ENCODE measurements at places on chromosomes 16 and 17. TPM values are rescaled to one million over a fixed set of nuclear protein-coding genes. Genes with fewer than 3 reads are reported as not detected.

CTRB2 gene
- not detected for polyA plus RNA-seq

SPATA33 gene
- 17.2 TPM for polyA plus RNA-seq

SOX8 gene
- polyA plus RNA-seq: 4.7 TPM

KRT25 gene
- 0.09 TPM for polyA plus RNA-seq

DNAAF8 gene
- 2.1 TPM for polyA plus RNA-seq

KRTAP3-1 gene
- not detected for polyA plus RNA-seq

CBX1 gene
- 166 TPM for polyA plus RNA-seq

SLC16A11 gene
- 0.67 TPM for polyA plus RNA-seq

SLC5A2 gene
- 54.2 TPM for polyA plus RNA-seq

CDH11 gene
- 221 TPM for polyA plus RNA-seq

TEKT1 gene
- 1.4 TPM for polyA plus RNA-seq

CPNE7 gene
- polyA plus RNA-seq: 7.7 TPM

HS3ST6 gene
- polyA plus RNA-seq: 0.32 TPM

CTRL gene
- polyA plus RNA-seq: 7.6 TPM

PTGES3L gene
- 3.2 TPM for polyA plus RNA-seq

ANKS4B gene
- 5.8 TPM for polyA plus RNA-seq

ITGAL gene
- polyA plus RNA-seq: 1.9 TPM

SKAP1 gene
- 8.5 TPM for polyA plus RNA-seq

CORO1A gene
- 8.6 TPM for polyA plus RNA-seq

ABCA6 gene
- polyA plus RNA-seq: 6.7 TPM

SPATA22 gene
- polyA plus RNA-seq: 0.36 TPM

EME1 gene
- polyA plus RNA-seq: 9.5 TPM

RNF43 gene
- 13.6 TPM for polyA plus RNA-seq

NPW gene
- polyA plus RNA-seq: 12.4 TPM

CCT6B gene
- 5.8 TPM for polyA plus RNA-seq

KRTAP2-2 gene
- not detected for polyA plus RNA-seq

TEX19 gene
- not detected for polyA plus RNA-seq

SRCAP gene
- polyA plus RNA-seq: 44.3 TPM

CCDC92B gene
- polyA plus RNA-seq: 0.29 TPM

MAP2K4 gene
- polyA plus RNA-seq: 37.3 TPM

FOXN1 gene
- 0.49 TPM for polyA plus RNA-seq

LRRC46 gene
- polyA plus RNA-seq: 3.6 TPM

MYH2 gene
- polyA plus RNA-seq: 0.07 TPM

KRTAP3-2 gene
- polyA plus RNA-seq: not detected

RHBDL1 gene
- 0.84 TPM for polyA plus RNA-seq

KRTAP2-1 gene
- not detected for polyA plus RNA-seq

KLHL10 gene
- polyA plus RNA-seq: 0.26 TPM

TNFSF13 gene
- 12.5 TPM for polyA plus RNA-seq

ITGAD gene
- polyA plus RNA-seq: 0.17 TPM

Measured in renal cortex interstitium (tissue), 15 donors.